Neural progenitor cell (in vitro differentiated cells): ENCODE measurements at places on chromosomes 1 and 21. TPM values are rescaled to one million over a fixed set of nuclear protein-coding genes. Genes with fewer than 3 reads are reported as not detected.

The F13B gene
- not detected in 2 replicates for total RNA-seq

The PTAFR gene
- total RNA-seq, result not detected in 2 replicates

The C1orf87 gene
- total RNA-seq, result not detected in 2 replicates

- H3K4me3 ChIP-seq, result no peak overlapping the region
- peaks cover 2% of the 10 kb centered on the region for H3K4me1 ChIP-seq
- no peaks in the 10 kb centered on the region for H3K36me3 ChIP-seq
- DNase-seq, result no peak
- no peaks in the 10 kb centered on the region for H3K27me3 ChIP-seq
Measured at GRCh38 chr1:85479491-85479890, 14.5 kb upstream of the DDAH1 start.

GRCh38 chr1:167616521-167616920, 13.5 kb upstream of the RCSD1 start:
- DNase-seq, result no peak
- no peak overlapping the region for H3K27ac ChIP-seq
- peaks cover 12% of the 10 kb centered on the region for H3K4me1 ChIP-seq
- H3K36me3 ChIP-seq, result no peaks in the 10 kb centered on the region

- H3K4me1 ChIP-seq, result peaks cover 32% of the 10 kb centered on the region
- H3K27ac ChIP-seq, result no peak overlapping the region
- no peaks in the 10 kb centered on the region for H3K36me3 ChIP-seq
- H3K4me3 ChIP-seq, result no peak overlapping the region
- no peaks in the 10 kb centered on the region for H3K27me3 ChIP-seq
Measured at GRCh38 chr1:63864224-63864641, 90.4 kb downstream of the ROR1 start.

The KLF17 gene
- total RNA-seq, result not detected in 2 replicates

- DNase-seq, result no peak
- H3K27ac ChIP-seq, result no peak overlapping the region
- H3K36me3 ChIP-seq, result no peaks in the 10 kb centered on the region
- H3K4me3 ChIP-seq, result no peak overlapping the region
- no peaks in the 10 kb centered on the region for H3K27me3 ChIP-seq
- H3K4me1 ChIP-seq, result peaks cover 61% of the 10 kb centered on the region
Measured at GRCh38 chr1:10712568-10713362, 83.7 kb downstream of the CASZ1 start.

The KDF1 gene
- total RNA-seq, result 1.1 TPM in 1 of 2 replicates, not detected in the other

GRCh38 chr21:42596657-42597056, 56.8 kb upstream of the PDE9A start:
- no peak overlapping the region for H3K4me3 ChIP-seq
- H3K4me1 ChIP-seq, result peaks cover 8% of the 10 kb centered on the region
- H3K36me3 ChIP-seq, result no peaks in the 10 kb centered on the region
- peaks cover 11% of the 10 kb centered on the region for H3K27me3 ChIP-seq

DNA sequence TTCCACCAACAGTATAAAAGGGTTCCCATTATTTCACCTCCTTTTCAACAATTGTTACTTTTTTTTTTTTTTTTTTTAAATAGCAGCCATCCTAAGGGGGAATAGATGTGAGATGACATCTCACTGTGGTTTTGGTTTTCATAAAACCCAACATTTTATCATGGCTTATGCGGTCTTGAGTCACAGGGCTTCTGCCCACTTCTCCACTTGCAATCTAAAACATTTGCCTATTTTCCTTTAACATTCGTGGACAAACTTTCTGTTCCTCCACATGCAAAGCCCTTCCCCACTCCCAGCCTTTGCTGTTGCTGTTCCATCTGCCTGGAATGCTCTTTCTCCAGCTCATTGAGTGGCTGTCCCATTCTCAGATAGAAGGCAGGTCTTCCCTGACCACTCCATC, 239.7 kb upstream of the KCNK2 start:
- no peak overlapping the region for H3K4me3 ChIP-seq
- H3K36me3 ChIP-seq, result no peaks in the 10 kb centered on the region
- no peak for DNase-seq
- no peaks in the 10 kb centered on the region for H3K27me3 ChIP-seq
- H3K27ac ChIP-seq, result no peak overlapping the region
- H3K4me1 ChIP-seq, result no peaks in the 10 kb centered on the region

The A3GALT2 gene
- total RNA-seq, result not detected in 2 replicates

The LAD1 gene
- total RNA-seq, result 0.34 TPM in 1 of 2 replicates, not detected in the other

DNA sequence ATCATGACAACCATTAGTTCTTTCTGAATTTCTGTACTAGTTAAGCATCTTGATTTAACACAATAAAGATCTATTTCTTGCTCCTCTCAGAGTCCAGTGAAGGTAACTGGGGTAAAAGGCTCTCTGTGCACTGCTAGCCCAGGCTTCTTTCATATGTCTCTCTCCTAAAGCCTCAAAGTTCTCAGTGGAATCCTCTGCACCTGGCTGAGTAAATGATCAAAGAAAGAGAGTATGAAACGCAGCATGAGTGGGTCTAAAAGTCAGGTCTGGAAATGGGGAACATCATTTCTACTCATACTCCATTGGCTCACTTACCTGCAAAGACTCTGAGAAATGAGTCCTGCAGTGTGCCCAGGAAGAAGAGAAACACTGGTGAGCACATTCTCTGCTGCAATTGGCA, 418.5 kb downstream of the PTPRC start:
- H3K4me3 ChIP-seq, result no peak overlapping the region
- no peaks in the 10 kb centered on the region for H3K36me3 ChIP-seq
- no peaks in the 10 kb centered on the region for H3K4me1 ChIP-seq
- no peak overlapping the region for H3K27ac ChIP-seq

DNA sequence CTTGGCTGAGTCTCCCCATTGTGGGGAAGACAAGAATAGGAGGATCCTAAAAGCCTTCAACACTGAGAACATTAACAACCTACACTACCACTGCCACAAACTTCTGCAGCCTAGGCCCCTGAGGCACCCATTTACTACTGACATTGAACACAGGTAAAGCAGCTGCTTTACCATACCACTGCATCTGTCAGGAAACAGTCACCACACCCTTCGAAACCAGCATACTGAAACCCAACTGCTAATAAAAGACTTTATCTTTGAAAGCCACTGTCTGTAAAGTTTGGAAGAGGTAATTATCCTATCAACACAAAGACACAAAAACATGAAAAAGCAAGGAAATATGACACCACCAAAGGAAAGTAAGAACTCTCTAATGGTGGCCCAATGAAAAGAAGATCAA, 7.4 kb downstream of the IFNAR1 start:
- H3K27me3 ChIP-seq, result no peaks in the 10 kb centered on the region
- H3K36me3 ChIP-seq, result peaks cover 14% of the 10 kb centered on the region
- no peak for DNase-seq
- H3K27ac ChIP-seq, result no peak overlapping the region

- no peak for DNase-seq
- H3K27me3 ChIP-seq, result no peaks in the 10 kb centered on the region
- no peak overlapping the region for H3K4me3 ChIP-seq
- no peak overlapping the region for H3K27ac ChIP-seq
- no peaks in the 10 kb centered on the region for H3K36me3 ChIP-seq
Measured at GRCh38 chr21:19013916-19014315, 610.3 kb upstream of the TMPRSS15 start.

The KRTAP13-2 gene
- total RNA-seq, result not detected in 2 replicates

The SLFNL1 gene
- 0.19 TPM in 1 of 2 replicates, not detected in the other for total RNA-seq

The CDC20 gene
- total RNA-seq, result 164 and 261 TPM in 2 replicates

GRCh38 chr1:41014871-41015270, 6.7 kb downstream of the SLFNL1 start:
- no peaks in the 10 kb centered on the region for H3K4me1 ChIP-seq
- H3K27me3 ChIP-seq, result no peaks in the 10 kb centered on the region
- no peak for DNase-seq
- no peaks in the 10 kb centered on the region for H3K36me3 ChIP-seq

The TCHHL1 gene
- total RNA-seq, result not detected in 2 replicates

GRCh38 chr21:43864962-43865539, at the start of gene AGPAT3:
TSS of gene AGPAT3 (plus strand) at chr21:43865223. CDS start at chr21:43959682, 94,459 bp downstream.
- H3K4me3 ChIP-seq, result peak within 1 kb of the TSS; percentile 66
- H3K27ac ChIP-seq, result no peak within 1 kb of the TSS
- DNase-seq, result peak; percentile 65
- peaks cover 7% of the 10 kb centered on the region for H3K4me1 ChIP-seq
- peaks cover 62% of the 10 kb centered on the region for H3K27me3 ChIP-seq

DNA sequence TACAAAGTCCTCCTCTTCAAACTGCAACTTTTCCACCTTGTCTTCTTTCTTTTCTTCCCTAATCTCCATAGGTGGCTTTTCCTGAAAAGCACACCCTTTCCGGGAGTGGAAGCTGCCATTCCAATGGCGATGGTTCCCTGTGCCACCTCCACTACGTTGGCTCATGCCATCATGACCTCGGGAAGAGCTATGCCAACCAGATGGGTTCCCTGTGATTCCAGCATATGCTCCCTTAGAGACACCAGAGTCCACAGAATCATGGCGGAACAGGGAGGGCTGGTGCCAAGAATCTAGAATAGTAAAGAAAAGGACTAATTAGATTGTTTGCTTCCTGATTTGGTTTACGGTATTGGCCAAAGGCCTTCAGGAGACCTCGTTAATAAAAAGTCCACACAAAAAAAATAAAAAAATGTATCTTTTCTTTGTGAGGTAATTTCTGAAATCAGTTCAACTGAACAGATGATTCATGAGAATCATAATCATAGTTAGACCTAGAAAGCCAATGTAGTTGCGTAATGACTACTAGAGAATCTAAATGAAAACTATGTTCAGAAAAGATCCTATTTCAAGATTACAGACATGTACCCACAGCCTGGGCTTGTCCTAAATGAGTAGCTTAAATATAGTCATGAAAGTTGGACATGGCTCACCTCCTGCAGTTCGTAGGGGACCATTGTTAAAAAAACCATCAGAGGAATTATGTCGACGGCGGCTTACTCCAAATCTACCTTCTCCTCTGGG, 30.9 kb upstream of the CCDC17 start:
- no peak for DNase-seq
- no peak overlapping the region for H3K4me3 ChIP-seq
- H3K27ac ChIP-seq, result no peak overlapping the region
- no peaks in the 10 kb centered on the region for H3K4me1 ChIP-seq
- H3K27me3 ChIP-seq, result no peaks in the 10 kb centered on the region
- peaks cover 65% of the 10 kb centered on the region for H3K36me3 ChIP-seq

DNA sequence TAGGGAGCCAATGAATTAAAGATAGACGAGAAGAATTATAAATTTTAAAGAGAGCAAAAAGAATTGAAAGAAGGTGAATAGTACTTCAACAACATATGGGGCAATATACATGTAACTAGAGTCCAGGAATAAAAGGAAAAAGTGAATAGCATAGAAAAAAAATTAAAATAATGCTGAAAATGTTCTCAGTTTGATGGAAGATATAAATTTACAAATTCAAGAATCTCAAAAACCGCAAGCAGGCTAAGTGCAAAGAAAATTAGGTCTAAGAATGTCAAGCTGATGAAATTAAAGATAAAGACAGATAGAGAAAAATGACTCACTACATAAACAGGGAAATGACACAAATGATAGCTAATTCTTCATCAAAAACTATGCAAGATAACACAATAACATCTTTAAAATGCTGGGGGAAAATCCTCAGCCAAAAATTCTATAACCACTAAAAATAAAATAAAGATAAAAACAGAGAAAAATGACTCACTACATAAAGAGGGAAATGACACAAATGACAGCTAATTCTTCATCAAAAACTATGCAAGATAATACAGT, 326.3 kb downstream of the TBX15 start:
- no peaks in the 10 kb centered on the region for H3K4me1 ChIP-seq
- no peaks in the 10 kb centered on the region for H3K27me3 ChIP-seq
- no peaks in the 10 kb centered on the region for H3K36me3 ChIP-seq
- H3K27ac ChIP-seq, result no peak overlapping the region
- H3K4me3 ChIP-seq, result no peak overlapping the region
- no peak for DNase-seq

DNA sequence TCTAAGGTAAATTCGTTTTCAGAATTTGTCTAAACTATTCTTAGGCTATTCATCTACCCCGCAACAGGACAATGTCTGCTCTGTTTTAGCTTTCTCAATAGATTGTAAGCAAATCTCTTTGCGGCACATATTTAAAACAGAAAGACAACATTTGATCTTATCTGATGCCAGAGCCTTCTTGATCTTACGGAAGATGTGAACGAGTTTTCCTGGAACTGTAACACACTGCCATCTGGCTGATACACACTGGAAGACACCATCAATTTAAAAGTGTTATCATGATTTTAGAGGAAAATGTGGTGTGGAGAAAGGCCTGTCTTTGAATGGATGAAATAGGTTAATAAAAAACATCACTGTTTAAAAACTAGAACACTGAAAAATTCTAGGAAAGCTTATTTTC, 36.1 kb downstream of the COA6 start:
- H3K4me1 ChIP-seq, result no peaks in the 10 kb centered on the region
- peaks cover 6% of the 10 kb centered on the region for H3K36me3 ChIP-seq
- no peak for DNase-seq
- no peaks in the 10 kb centered on the region for H3K27me3 ChIP-seq

DNA sequence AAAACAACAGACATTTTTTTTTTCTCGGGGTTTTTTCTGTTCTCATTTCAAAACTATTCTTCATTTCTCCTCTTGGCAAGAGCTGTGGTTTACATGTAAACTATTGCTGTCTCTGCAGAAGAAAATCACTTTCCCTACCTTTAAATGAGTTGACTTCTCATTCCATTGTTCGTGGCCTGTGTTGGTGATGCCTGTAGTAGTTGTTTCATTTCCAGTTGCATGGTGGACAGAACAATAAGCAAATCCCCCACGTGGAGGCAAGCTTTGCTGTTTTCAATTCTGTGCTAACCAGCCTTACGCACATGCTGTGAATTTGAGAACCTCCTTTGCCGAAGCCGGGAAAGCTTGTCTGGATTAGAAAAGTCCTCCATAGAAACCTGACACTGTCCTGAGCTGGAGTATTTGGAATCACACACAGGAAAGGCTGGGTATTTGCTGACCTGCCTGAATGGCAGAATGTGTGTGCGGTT, 26.2 kb upstream of the MAP3K7CL start:
- H3K27me3 ChIP-seq, result no peaks in the 10 kb centered on the region
- no peaks in the 10 kb centered on the region for H3K36me3 ChIP-seq
- peak overlapping the region; percentile 53 for H3K27ac ChIP-seq
- peaks cover 14% of the 10 kb centered on the region for H3K4me1 ChIP-seq
- peak; percentile 82 for DNase-seq
- H3K4me3 ChIP-seq, result no peak overlapping the region
